ENCODE measurements at places on chromosomes 6 and 20.

GRCh38 chr6:50390416-50390815 is 322.9 kb upstream of the TFAP2D start:
- DNase-seq: no peak

- no peak for DNase-seq
Measured at GRCh38 chr6:46012834-46013233, 2.8 kb downstream of the CLIC5 start.

DNA sequence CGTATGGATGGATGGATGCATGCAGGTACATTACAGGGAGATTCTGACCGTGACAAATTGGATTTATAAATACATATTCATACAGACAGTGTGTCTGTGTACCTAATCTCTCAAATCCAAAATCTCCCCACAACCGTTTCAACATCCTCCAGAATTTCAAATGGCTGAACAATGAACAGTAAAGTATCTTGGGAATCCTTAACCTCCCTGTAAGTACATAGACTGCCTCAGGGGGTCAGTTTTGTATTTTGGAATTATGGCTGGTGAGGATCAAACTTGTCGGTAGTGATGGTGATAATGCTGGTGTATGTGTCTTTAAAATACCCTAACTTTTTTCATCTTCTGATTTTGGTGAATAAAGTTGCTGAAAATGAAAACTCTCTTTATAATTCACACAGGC is 246.2 kb downstream of the FOXC1 start:
- DNase-seq: no peak

DNA sequence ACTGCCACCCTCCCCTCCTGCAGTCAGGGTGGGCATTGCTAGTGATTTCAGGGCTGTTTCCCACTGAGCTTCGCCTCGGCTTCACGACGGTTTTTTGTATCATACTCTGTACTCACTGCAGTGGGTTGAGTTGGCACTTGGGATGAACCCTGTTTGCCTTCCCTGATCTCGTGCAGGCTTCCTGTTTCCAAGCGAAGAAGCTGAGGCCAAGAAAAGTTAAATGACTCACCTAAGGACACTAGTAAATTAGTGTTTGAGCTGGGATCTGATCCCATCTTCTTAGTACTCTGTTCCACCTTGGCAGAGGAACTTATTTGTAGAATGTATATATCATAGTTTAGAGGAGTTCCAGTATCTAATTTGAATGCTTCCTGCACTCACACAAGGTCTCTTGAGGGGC is 50.3 kb upstream of the VSTM2L start:
- no peak for DNase-seq

DNA sequence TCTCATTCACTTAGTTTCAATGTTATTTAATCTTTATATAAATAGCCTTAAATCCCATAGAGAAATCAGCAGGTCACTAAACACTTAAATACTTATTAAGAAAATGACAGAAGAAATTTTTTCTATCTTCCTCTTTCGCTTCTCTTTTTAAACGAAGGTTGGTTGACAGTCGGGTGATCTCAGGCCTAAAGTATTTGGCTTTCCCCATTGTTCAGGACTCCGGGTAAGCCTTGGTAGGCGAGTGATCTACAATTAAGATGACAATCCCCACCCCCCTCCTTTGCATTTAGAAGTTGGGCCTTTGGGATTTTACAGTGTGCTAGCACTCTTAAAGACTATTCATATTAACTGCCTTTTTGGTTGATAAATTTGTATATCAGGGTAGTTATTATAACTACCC is 19.7 kb upstream of the UTRN start:
- DNase-seq: no peak

DNA sequence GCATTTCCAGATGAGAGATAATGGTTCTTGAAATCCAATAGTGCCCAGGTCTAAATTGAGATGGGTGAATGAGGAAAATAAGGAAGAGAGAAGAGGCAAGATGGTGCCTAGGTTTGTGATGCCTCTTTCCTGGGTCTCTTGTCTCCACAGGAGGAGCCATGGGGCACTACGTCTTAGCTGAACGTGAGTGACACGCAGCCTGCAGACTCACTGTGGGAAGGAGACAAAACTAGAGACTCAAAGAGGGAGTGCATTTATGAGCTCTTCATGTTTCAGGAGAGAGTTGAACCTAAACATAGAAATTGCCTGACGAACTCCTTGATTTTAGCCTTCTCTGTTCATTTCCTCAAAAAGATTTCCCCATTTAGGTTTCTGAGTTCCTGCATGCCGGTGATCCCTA is 6.8 kb downstream of the HFE start:
- DNase-seq: no peak

- DNase-seq: no peak
Measured at GRCh38 chr6:36912586-36912985, 26.8 kb downstream of the C6orf89 start.

DNA sequence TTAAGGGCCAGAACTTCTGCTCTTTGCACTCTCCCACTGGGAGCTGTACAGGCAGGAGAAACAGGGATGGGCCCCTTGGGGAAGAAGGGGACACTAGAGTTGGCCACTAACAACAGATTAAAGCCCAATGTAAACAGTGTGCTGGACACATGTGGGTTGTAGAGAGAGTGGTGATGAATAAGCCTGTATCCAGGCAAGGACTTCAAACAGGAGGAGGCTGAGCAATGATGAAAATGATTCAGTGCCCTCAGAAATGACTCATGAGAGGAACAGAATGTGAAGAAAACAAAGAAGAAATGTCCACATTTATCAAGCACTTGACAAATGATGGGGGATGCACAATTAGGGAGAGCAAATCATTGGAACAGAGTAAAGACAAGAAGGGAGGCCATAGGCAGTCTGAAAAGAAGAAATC is 242.3 kb downstream of the TBX18 start:
- DNase-seq: no peak

All from NCI-H524 (cell line).